Stimulated activated CD4-positive, alpha-beta T cell treated with anti-CD3 and anti-CD28 coated beads, Interleukin-1b, Interleukin-23, amount 100 ng/mL, for 1 hour (primary cell): ENCODE measurements at places on chromosomes 12 and 14.

DNA sequence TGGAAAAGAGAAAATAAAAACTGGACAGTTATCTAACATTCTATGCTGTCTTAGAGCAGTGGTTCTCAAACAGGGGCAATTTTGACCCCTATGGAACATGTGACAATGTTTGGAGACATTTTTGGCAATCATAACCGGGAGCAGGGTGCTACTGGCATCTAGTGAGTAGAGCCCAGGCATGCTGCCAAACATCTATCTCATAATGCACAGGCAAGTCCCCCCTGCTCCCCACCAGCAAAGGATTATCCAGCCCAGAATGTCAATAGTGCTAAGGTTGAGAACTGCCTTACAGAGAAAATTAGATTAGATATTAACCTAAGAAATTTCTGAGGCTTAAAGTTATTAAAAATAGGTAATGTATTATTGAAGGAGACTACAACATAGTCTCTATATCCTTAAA lies 22.9 kb upstream of the CATSPERB start:
- no peak for DNase-seq

GRCh38 chr14:88660056-88660455 lies 97.2 kb downstream of the ZC3H14 start:
- DNase-seq = no peak

DNA sequence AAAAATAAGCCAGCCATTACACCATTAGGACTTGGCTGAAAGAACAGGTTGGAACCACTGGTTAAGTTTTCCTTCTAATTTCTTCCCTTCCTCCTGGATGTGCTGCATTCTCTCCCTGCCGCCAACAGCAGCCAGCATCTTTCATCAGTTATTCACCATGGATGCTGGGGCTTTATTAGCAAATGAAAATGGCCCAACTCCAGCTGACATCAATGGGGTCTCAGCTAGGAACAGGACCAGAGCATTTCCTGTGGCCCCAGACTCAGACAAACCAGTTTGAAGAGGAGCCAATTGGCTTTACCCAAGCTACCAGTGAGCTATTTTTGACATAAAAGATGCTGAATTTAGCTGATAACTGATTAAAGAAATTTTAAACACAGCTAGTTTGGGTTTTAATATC lies 26.0 kb upstream of the TBX5 start:
- no peak for DNase-seq

GRCh38 chr14:92945959-92946846 lies 23.3 kb downstream of the CHGA start:
- DNase-seq = no peak

GRCh38 chr12:104138797-104139152 lies 765 bp upstream of the NFYB start:
- DNase-seq = no peak

DNA sequence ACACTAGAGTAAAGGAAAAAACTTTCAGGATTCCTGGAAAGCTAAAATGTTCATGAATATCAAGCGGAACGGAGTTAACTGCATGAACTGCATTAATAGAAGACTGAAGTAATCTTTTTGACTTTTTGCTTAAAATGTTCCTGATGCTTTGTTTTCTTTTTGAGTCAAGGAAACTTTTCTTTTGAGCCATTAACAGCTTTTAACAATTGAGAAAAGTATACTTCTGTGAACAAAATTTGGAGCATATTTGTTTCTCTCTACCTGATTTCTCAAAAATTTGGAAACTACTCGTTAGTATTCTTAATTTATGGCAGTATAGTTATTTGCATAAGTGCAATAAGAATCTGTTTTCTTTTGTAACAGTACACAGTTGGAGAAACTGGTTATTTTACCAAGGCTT lies 78.5 kb downstream of the CALM1 start:
- no peak for DNase-seq

GRCh38 chr14:99699085-99699760 lies 15.1 kb downstream of the CYP46A1 start:
- DNase-seq = no peak

- DNase-seq = no peak
Measured at GRCh38 chr14:24136684-24137528, 912 bp downstream of the PSME1 start.

GRCh38 chr12:101920906-101921305 lies 43.5 kb downstream of the DRAM1 start:
- DNase-seq = no peak

DNA sequence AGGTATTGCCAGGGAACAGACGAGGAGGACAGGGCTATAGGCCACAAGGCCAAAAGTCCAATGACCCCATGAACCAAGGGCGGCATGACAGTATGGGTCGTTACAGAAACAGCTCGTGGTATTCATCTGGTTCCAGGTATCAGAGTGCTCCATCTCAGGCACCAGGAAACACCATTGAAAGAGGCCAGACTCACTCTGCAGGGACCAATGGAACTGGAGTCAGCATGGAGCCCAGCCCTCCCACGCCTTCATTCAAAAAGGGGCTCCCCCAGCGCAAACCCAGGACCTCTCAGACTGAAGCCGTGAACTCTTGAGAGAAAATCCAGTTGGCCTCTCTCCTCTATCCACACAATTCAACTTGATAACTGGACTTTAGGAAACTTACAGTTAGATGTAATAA lies 12.9 kb upstream of the KCNH3 start:
- no peak for DNase-seq

GRCh38 chr14:103652806-103653205 lies 23.8 kb downstream of the KLC1 start:
- no peak for DNase-seq

GRCh38 chr12:10392394-10392930 lies 2.6 kb upstream of the KLRK1 start:
- no peak for DNase-seq

DNA sequence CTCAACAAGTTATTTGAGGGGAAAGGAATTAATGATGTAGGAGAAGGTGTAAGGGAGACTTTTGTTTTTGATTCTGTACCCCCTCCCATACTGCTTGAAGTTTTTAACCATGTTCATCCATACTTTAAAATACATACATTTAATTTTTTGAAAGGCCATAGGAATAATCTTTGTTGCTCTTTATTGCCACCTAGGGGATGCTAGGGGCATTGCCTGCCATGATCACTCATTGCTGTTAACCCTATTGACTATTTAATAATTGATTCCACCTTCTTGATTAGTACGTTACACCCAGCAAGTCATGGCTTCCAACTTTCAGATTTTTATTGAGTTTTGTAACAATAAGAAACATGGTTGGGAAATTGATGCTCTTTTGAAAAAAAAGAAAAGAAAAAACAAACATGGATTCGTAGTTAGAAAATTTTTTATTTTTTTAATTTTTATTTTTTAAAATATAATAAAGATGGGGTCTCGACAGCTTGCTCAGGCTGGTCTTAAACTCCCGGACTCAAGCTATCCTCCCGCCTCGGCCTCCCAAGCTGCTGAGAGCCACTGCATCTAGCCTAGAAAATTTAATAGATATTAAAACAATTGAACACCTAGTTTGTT lies 8.5 kb upstream of the PRKAB1 start:
- no peak for DNase-seq

DNA sequence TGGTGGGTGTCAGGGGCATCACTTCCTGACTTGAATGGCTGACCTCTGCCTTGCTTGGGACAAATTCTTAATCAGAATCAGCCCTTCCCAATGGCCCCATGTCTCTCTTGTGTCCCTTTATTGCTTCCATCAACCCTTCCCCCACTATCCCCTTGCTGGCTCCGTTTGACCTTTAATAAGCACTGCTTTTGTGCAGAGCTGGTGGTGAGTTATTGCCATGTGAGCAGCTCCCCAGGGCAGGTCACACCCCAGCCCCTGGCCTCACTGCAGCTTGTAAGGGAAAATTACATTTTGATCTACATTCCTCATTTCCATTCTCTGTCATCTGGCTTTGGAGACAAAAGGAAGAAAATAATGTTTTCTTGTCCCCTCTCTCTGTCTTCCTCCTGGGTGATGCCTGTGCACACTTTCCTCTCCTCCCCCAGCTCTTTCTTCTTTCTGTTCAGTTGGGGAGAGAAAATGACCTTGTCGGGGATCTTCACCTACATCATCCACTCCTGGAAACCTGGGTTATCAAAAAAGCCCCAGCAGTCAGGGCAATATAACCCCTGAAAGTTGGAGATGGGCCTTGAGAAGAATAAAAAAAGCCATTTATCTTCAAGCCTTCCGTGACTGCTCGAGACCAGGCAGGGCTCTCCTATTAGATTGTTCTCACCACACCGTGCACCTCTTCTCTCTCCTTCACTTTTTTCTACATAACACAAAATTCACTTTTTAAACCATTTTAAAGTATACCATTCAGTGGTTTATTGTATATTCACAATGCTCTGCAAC lies 100.4 kb upstream of the SRRM4 start:
- no peak for DNase-seq

DNA sequence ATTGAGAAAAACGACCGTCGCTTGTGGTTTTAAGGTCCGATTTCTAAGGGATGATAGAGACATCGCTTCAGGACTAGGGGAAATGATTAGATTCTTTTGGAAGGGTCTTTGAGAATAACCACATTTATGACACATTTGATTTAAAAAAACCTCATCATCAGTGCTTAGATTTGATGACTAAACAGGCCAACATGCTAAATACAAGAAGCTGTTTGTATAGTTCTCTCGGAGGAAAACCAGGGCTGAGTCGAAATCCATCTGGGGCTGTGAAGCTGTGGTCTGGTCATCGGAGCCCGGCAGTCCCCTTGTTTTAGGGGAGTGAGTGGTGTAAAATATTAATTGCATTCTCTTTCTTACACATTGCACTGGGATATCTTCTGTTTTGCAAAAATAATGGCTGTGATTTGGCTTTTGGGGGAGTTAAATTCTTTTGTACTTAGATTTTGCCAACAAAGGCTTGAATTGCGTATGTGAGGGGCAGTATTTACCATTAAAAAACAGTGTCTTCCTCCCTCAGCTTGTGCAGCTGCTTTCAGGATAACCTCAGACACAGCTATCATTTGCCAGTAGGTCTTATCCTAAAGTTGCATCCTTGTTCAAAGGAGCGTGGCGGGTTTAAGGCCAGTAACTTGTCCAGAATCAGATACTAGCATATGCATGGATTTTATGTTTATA lies 550 bp downstream of the GNG2 start:
- no peak for DNase-seq

DNA sequence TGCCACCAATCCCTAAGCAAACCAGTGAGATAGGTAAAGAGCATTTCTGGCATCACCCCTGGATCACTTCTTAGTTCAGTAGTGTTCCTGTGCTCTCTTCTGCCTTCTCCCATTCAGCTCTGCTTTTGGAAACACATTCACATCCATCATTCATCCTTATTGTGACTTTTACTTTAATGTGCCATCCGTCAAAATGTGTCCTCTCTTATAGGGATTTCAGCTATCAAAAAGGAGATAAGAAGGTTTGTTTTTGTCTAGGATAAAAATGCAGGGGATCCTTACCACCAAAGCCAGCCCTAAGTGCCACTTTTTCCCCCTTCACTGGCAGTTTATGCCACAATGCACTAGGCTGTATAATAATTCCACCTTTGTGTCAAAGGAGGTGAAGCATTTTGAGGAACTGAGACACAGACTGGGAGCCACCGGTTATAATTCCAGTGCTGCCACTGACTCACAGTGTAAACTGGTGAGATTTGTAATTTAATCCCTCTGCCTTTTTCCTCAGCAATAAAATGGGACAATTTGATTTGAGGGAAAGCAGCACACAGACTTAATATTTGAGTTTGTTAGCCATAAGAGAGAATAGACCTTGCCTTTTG lies 158.6 kb downstream of the PAX9 start:
- no peak for DNase-seq

DNA sequence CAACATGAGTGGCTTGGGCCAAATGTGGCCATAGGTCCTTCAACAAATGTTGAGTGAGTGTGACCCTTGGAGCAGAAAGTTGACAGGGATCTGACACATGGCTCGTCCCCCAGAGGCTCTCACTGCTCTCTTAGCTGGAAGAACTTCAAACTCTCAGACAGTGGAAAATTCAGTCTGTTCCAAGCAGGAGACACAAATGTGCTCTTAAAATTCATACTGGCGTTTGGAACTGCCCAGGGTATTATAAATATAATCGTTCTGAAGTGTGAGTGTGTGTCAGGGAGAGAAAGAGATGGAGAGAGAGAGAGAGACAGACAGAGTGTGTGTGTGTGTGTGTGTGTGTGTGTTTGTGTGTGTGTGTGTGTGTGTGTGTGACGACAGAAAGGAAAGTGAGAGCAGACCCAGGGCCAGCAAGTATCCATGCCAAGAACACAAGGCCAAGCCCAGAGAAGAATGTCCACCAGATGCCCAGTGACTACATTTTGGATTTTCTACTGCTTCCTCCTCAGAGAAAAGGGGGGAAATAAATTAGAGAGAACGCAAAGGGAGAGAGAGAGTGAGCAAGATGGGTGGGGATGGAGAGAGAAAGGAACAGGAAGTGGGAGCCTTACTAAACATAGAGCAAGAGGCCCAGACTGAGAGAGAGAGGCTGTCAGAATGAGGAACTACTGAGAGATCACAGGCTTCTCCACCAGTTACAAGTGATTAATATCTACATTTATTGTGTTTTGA lies 193.6 kb upstream of the NUDT4 start:
- no peak for DNase-seq

- DNase-seq = no peak
Measured at GRCh38 chr14:24123424-24124417, 6.7 kb upstream of the FITM1 start.

DNA sequence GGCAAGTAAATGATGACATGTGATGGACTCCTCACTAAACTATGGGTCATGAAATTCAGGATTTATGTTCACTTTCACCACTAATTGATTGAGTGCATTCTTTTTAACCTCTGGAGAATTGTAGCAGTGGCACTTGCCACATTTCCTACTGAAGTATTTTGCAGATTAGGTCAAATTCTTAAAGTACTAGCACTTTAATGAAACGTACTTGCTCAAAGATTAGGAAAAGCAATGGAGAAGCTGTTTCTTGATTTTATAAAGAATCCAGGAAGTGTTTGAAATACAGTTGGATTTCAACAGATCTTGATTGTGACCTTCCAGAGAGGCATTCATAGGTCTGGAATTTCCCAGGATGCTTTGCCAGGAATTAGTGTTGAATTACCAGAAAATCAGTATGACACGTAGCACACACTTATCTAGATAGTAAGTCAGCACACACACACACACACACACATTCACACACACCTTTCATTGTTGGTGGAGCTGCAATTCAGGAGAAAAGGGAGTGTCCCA lies 162.6 kb downstream of the MYRFL start:
- no peak for DNase-seq

- no peak for DNase-seq
Measured at GRCh38 chr12:23228101-23228500, 603.1 kb downstream of the ETNK1 start.
